ENCODE measurements at places on chromosomes 7 and 10.

DNA sequence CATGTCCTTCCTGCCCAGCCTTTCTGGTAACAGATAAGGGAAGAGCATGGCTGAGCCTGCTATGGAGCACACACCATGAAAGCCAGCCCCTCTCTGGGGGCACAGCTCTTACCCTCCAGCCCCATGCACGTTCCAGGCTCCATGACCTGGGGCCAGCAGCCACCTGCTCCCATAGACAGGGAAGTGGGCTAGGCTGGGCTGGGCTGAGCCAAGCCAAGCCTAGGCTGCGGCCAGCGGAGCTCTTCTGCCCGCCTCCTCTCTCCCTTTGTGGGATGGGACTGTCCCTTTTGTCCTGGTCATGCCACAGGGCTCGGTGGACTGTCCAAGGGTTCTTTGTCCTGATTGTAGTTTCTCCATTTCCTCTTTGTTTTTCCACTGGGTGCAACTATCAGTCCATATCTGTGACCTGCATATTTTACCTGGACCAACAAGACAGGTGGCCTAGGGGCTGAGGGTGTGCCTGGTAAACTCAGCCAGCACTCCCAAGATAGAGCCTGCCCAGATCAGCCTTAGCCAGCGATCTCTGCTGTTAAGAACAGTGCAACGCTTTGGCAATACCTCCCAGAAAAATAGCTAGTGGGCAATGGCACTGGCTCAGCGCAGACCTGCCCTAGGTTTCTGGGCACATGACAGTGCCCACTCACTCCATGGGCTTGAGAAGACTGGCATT is 97.2 kb upstream of the BTBD16 start:
- no peak for DNase-seq

- no peak for DNase-seq
Observed at GRCh38 chr10:123958241-123958640, 66.6 kb upstream of the CPXM2 start.

DNA sequence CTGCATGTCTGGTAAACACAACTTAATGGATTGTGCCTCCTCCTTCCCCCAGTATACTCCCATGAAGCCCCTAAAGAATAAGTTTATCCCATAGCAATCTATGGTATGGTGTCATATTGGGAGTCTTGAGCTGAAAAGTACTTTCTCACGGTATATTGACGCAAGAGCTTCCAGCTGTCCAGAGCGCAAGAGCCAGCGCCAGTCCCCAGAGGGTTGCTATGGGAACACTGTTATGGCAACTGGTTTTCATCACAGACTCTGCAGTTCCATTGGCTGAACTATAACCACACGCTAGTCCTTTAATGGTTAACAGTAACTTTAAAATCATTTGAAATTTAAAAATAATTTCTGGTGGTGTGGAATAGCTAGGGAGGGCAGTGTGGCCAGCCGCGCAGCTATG is 46.9 kb downstream of the PRPF18 start:
- DNase-seq, result peak; percentile 96

DNA sequence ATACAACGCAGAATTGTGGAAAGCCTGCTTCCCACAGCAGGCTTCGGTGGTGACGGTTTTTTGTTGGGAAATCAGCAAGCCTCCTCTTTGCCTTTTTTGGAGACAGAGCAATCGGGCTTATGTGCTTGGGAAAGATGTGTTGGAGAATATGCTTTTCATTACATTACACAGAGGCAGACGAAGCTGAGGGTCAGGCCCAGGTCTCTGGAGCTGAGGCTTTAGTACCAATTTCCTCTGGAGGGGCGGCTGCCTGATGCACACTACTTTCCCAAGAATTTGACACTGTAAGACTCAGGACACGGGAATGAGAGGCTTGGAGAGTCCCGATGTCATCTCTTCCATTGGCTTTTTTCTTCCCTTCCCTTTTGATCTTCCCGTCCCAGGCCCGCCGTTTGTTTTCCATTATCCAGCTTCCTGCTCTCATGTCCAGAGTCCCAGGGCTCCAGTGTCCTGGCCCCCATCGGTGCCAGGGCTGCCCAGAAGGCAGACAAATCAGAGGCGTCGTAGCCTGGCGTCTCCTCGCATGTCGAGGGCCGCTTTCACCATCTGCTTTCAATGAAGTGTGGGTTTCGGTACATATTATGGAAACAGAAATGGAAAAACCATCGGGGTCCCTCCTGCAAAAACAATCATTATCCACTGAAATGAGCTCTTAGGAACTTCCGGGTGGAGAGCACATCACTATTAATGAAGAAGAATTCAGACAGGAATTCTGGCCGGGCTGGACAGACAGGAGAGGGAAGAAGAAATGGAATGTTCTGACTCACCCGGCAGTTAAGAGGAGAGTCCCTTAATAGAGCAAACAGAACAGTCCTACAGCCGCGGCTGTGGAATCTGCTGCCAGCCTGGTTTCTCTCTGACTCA is 123.0 kb upstream of the JCAD start:
- peak; percentile 99 for DNase-seq

GRCh38 chr7:18566829-18567228 is 71.3 kb downstream of the HDAC9 start:
- no peak for DNase-seq

DNA sequence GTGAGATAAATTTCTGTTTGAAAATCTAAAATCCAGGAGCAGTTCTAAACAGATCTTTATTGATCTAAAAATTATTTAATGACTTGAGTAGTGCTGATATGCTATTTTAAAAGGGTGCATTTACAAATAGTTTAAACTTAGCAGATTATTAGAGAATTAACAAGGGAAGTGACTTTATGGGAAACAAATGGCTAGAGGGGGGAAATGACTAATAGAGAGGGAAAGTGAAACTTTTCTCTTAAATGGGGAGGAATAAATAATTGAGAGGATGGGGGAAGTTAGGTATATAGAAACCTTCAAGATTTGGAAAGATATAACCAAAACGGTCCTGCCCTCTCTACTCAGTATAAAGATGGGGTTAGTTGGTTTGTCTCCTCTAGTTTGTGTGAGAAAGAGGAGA is 90.1 kb upstream of the ARMC3 start:
- no peak for DNase-seq

GRCh38 chr7:71404726-71405345 is 272.9 kb downstream of the GALNT17 start:
- DNase-seq, result no peak

GRCh38 chr10:132452216-132452650 is 55.2 kb downstream of the PWWP2B start:
- DNase-seq, result peak; percentile 10
